Motor neuron (in vitro differentiated cells): ENCODE measurements at places on chromosomes 7 and 10.

DNA sequence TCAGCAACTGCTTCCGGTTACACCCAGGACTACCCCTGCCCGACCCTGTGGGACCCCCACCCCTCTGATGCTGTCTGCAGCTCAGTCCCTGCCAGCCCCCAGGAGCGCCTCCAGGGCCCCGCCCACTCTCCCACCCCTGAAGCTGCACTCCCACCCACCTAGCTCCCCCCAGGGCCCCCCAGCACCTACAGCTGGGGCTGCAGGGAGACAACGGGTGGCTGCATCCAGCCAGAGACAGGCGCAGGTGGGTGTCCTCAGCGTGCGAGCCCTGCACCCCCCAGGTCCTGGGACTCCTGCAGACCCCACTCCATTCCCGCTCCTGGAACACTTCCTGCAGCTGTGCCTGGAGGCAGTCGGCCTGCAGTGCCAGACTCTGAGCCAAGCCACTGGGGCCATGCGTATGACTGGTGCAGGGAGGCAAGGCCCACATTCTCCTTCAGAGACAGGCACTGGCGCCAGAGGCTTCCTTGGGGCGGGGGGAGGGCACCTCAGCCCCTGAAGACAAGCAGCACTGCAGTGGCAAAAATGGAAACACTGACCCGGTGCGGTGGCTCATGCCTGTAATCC is 6.1 kb downstream of the CYP2W1 start:
- ATAC-seq, result no peak

DNA sequence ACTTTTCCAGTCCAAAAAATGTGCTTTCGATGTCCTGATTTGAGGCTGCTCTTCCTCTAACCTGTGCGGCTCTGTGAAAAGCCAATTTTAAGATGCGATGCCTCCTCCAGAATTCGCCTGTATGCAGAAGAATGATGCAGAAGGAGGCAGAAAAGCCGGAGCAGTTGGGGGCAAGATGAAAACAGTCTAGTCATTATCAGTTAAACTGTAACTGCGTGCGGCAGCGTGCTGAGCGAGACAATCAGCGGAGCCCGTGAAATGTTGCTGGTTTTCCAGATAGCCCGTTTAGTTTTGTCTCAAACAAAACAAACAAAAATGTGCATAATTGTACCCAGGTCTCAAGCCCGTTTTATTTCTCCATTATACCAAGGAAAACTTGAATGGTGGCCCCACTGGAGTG is 137.0 kb upstream of the FGFR2 start:
- no peak for ATAC-seq

- ATAC-seq, result no peak
These were observed 9.2 kb downstream of the LHPP start for GRCh38 chr10:124470544-124471434.

- ATAC-seq, result no peak
These were observed 2.9 kb upstream of the ENTPD7 start for GRCh38 chr10:99656199-99657064.

DNA sequence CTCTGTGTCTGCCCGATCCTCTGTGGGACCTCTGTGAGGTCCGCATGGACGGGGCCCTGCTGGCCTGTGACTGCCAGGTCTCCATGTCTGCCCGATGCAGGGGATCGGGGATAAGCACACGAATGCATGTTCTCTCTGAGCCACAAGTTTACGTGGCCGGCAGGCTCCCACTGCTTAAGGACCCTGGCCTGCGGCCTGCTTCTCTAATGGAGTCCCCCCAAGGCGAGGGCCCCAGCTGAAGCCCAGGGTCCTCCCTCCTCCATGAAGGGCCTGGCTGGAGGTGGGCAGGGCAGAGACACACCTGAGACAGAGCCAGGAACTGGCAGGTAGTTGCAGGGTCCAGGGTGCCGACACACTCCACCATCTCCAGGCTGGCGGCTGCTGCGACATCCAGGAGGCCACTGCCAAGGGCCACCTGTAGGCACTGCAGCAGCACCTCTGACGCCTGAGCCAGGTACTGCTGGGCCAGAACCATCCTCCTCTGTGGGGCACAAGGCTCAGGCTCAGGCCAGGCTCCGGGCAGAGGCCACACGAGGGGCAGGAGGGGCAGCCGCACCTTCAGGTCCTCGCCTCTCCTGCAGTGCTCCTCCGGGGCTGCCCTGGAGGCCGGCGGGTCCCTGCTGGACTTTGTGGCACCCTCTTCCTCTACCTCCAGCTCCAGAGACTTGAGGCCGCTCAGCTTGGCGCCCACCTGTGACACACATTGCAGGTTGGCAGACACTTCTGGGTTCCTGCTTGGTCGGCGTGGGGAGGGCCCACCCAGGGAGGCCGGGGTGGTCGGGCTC is 60.9 kb upstream of the NKX6-2 start:
- no peak for ATAC-seq

- no peak for ATAC-seq
These were observed 832 bp downstream of the XRCC2 start for GRCh38 chr7:152674860-152675758.

DNA sequence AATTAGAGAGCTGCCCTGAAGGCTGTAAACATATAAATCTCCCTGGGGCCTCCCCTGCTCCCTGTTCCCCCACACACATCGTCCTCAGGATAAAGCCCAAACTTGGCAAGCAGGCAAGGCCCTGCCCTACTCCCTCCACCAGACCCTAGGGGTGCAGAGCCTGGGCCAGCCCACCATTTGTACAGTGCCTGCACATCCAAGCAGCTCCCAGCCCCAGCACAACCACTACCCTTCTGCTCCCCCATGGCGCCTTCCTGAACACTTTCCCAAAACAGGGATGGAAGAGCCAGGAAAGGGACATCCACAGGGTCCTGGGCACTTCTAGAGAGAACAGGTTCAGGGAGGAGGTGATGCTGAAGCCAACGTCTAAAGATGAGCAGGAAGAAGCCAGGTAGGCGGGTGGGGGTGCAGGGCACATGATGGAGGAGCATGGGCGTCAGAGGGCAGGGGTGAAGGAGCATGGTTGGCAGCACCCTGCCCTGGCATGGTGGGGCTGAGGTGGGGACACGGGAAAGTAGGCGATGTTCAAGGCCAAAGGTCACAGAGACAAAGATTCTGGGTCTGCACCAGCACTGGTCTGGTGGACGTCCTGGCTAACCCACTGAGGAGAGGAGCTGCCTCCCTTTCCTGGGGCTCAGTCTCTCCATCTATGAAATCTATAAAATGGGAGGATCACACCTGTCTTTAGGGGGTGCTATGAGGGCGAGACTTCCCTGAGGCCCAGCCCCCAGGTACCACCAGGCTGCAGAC is 140.6 kb downstream of the ARHGAP22 start:
- ATAC-seq, result no peak

GRCh38 chr7:23765943-23766342 is 55.9 kb downstream of the STK31 start:
- ATAC-seq, result no peak

GRCh38 chr7:22879280-22879679 is 56.6 kb upstream of the TOMM7 start:
- ATAC-seq, result no peak

DNA sequence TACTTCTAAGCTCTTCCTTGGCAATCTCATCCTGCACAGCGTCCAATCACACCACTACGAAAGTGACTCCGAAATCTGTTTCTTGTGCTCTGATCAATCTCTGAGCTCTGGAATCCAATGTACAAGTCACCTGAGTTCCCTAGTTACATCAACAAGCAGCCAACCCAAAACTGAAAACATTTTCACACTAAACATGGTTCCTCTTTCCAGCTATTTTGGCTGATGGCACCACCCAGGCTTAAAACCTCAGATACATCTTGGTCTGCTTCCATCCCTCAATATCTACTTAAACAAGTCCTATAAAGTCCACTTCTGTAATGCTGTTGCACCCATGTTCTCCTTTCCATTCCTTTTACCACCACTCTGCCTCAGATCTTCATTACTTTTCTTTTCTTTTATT is 3.6 kb downstream of the BLOC1S2 start:
- ATAC-seq, result no peak

DNA sequence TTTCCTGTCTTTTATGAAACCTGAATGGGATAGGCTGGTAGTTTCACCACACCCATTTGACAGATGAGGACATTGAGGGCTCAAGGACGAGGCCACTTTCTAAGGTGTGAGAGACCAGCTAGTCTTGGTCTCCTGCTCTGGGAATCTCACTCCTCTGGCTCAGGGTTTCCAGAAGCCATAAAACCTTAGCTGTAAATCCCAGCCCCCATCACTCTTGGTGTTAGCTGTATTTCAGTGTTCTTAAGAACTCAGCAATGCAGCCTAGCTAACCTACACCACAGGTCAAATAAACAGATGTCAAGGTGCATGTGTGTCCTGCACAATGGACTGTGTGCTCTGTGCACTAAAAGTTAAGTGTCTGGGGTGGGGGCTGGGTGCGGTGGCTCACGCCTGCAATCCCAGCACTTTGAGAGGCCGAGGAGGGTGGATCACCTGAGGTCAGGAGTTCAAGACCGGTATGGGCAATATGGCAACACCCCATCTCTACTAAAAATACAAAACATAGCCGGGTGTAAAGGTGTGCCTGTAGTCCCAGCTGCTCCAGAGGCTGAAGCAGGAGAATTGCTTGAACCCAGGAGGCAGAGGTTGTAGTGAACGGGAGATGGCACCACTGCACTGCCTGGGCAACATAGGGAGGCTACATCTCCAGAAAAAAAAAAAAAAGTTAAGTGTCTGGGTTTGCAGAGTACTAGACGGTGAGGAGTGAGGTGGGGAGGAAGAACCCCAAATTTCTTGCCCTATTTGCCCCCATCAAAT is 567 bp upstream of the EPO start:
- ATAC-seq, result peak; percentile 78
